ENCODE measurements at places on chromosomes 6 and 20. TPM values are rescaled to one million over a fixed set of nuclear protein-coding genes. Genes with fewer than 3 reads are reported as not detected.

The SEC63 gene
- 84.3 TPM for total RNA-seq

The DDX43 gene
- total RNA-seq = 1.3 TPM

The BMP5 gene
- total RNA-seq = not detected

The NR2E1 gene
- total RNA-seq = not detected

The RBPJL gene
- total RNA-seq = not detected

The SLCO4A1 gene
- total RNA-seq = 58.0 TPM

The CYP24A1 gene
- not detected for total RNA-seq

The VGLL2 gene
- total RNA-seq = not detected

The SLC22A16 gene
- total RNA-seq = 0.18 TPM

The POFUT1 gene
- 30.0 TPM for total RNA-seq

The XKR7 gene
- 0.05 TPM for total RNA-seq

The PRICKLE4 gene
- total RNA-seq = not detected

The TRIM31 gene
- not detected for total RNA-seq

The TRIM10 gene
- 0.05 TPM for total RNA-seq

The ZSCAN31 gene
- total RNA-seq = 0.98 TPM

The LHFPL5 gene
- not detected for total RNA-seq

The ZNF311 gene
- total RNA-seq = 0.66 TPM

The FNDC1 gene
- total RNA-seq = not detected

The ZKSCAN8 gene
- total RNA-seq = 19.5 TPM

The SIRPD gene
- total RNA-seq = 0.20 TPM

The CAGE1 gene
- not detected for total RNA-seq

The TCF15 gene
- not detected for total RNA-seq

The CRISP3 gene
- total RNA-seq = not detected

The BLCAP gene
- total RNA-seq = 32.0 TPM

The GSTA3 gene
- not detected for total RNA-seq

The PI16 gene
- total RNA-seq = 0.16 TPM

Data from T-helper 2 cell treated with Interferon-gamma antibody and Interleukin-4, amounts not matched to agents 100 ng/mL and 5 ng/mL, for 36 hours (primary cell).